GM04503 (cell line): ENCODE measurements at places on chromosomes 16 and 17.
A peak's percentile ranks its signal among the peaks of the same experiment; 100 is the strongest.

DNA sequence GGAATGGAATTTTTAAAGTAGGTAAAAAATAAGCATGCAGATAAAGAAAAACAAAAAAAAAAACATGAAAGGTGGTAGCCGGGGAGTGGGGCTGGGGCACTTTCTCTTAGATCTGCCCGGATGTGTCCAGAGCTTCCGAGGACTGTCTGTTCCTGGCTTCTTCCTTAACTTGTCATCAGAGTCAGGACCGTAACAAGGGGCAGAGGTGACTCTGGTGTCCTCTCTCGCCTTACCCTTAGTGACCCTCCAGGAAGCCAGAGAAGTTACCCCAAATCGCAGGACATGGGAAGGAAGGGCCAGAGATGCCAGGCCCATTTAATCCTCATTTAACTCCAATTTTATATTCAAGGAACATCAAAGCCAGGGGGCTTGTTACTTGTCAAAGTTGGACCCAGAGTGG, 115.5 kb downstream of the ABCC6 start:
- DNase-seq = no peak

DNA sequence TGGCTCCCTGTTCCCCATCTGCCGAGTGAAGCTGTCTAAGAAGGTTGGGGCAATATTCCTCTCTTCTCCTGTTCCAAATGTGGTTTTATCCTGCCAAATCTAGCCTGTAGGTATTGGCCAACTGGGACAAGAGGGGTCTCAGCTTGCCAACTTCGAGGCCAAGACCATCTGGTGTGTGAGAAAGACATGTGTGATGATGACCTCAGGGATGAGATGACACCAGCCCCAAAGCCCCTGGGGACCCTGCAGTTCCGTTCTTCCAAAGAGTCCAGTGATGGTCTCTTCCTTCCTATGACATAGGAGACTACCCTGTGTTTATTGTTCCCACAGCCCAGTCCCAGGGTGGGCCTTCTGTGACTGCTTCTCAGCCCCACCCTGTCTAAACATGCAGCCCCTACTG, 34.8 kb upstream of the ADAMTS18 start:
- DNase-seq = no peak

GRCh38 chr17:41653892-41654677, 29.7 kb upstream of the KRT17 start:
- DNase-seq = no peak

DNA sequence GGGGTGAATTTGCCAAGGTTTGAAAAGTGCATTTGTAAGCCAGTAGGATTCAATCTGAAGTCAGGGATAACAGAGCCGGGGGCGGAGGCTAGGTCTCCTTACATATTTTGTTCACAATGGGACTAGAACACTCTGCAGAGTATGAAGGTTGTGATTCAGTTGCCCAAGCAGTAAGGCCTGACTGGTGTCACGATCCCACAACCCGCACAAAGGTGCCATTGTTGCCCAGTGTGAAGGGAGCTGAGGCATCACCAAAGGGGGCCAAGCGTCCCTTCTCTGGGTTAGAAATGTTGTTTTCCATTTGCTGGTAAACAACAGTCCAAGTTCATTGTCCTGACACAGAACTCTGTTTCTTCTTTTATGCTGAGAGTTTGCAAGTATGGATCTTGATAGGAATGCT, 471.8 kb downstream of the MAF start:
- DNase-seq = no peak

DNA sequence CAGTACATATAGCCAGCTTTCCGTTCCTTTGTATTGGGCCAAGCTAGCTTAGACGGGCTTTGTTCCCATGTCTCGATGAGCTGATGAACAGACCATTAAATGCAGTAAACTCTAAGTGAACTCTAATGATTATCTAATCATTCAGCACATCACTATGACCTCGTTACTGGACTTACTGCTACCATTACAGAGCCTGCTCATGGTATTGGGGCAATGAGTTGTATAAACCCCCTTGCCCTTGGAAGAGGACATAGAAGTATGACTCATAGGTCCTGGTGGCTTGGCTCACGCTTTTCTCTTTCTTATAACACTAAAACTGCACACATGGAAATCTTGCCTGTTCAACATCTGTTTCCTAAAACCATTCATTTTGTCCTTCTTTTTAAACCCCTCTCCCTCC, 93.6 kb upstream of the DYNLRB2 start:
- DNase-seq = no peak

DNA sequence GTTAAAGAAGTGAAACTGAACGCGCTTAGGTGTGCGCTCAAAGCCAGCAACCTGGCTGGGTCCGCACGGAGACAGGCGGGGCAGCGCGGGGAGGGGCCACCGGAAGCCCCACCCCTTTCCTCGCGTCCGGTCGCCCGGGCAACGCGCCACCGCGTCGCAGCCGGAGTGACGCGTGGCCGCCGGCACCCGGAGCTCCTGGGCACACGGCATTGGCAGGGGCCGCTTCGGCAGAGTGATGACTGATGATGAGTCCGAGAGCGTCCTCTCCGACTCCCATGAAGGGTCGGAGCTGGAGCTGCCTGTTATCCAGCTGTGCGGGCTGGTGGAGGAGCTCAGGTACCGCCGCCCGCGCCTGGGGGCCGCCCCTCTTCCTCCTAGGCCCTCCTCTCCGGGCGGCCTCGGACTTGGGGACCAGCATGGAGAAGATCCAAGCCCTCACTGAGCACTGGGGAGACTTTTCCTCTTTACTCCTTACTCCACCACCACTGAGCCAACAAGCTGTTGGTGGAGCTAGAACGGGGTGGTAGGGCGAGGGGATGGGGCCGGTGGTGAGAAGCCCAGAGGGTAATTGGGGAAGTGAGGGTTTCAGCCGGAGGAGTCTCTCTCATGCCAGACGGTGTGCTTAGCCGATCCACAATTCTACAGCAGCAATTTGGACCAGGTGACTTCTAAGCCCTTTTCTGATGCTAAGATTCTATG, 44.9 kb downstream of the PRSS54 start:
- DNase-seq = no peak

GRCh38 chr17:60600490-60601446, 775 bp downstream of the PPM1D start:
- DNase-seq = peak; percentile 55

GRCh38 chr16:64238571-64238970, 883.3 kb downstream of the CDH11 start:
- DNase-seq = peak; percentile 69

DNA sequence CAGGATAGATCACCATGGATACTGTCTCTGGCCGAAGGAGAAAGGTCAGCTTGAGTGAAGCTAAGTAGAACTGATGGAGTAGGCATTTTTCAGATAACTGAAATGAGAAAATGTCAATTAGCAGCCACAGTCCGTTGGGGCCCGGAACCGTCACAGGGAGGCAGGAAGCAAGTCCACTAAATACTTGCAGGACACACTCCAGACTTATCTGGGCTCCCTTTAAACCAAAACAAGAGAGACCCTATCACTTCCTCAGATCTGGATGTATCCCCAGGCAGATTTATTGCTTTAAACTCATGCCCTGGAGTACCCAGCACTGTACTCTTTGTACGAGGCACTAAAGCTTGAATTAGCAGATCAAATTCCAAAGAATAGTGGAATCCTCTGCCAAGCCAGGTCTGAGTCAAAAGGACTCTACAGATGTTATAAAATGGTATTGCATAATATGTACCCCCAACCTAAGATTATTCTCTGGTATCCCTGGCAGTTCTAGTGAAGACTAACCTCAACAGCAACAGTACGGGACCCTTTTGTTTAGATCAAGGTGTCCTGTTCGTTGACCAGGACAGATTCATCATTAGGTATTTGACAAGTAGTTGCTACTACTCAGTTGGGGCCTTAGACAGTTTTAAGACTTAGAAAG, 8.1 kb downstream of the ZP2 start:
- no peak for DNase-seq

- no peak for DNase-seq
Measured at GRCh38 chr17:39759204-39759603, 21.5 kb downstream of the GRB7 start.

- no peak for DNase-seq
Measured at GRCh38 chr17:75827308-75828075, 16.7 kb downstream of the UNC13D start.

- DNase-seq = no peak
Measured at GRCh38 chr16:11431915-11432465, 86.7 kb downstream of the RMI2 start.

DNA sequence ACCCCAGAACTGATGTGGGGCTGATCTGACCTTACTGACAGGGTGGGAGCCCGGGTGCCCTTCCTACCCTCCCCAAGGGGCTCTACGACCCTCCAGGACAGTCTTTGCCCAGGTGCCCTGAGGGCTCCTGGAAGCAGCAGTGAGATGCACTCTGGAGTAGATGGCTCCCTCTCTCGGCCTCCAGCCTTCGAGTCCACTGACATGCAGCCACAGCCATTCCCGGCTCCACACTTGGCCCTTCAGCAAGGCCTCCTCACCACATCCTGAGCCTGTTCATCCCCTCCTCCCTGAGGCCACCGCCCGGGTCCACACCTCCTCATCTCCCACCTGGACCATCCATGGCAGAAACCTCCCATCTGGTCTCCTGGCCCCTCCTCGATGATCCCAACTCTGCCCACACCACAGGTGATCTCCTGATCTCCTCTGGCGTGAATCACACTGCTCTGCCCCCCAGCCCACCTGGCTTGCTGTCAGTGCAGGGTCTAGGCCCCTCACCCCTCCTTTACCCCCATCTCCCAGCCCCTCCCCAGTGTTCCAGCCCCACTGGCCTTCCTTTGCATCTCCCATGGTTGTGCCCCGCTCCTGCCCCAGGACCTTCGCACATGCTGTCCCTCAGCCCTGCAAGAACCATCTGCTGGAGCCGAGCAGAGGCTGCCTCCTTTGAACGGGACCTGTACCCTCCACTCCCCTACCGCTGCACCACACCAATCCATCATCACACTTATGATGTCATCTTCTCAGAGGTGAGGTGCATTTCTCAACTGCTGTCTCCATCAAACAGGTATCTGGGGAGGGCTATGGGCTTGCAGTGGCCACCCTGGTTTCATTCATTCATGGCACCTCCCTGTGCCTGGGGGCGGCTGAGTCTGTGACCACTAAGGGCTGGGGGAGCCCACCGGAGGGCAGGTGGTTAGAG, 44.7 kb downstream of the SOCS1 start:
- no peak for DNase-seq

- no peak for DNase-seq
Measured at GRCh38 chr16:5003828-5004227, 29.9 kb downstream of the NAGPA start.

GRCh38 chr16:53576210-53576609, 73.2 kb upstream of the AKTIP start:
- no peak for DNase-seq

DNA sequence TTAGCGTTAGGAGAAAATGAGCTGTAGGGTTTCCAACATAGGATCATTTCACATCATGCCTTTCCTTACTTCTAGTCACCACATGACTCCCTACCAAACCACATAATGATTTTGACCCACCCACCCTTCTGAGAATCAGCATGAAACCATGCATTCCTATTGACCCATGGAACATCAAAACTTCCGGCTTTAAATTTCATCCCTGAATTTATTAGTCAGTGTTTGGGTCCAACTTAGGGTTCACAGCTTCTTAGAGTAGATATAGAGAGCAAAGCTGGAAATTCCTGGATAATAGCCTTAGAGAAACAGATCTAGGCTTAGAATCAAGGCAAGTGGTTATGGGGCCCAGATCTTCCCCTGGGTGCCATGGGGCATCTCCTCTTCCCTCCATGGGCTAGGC, 162.6 kb downstream of the TOX3 start:
- no peak for DNase-seq

GRCh38 chr17:39001703-39002637, 34.8 kb upstream of the FBXO47 start:
- no peak for DNase-seq

- DNase-seq = no peak
Measured at GRCh38 chr16:77410449-77410848, 24.4 kb downstream of the ADAMTS18 start.

DNA sequence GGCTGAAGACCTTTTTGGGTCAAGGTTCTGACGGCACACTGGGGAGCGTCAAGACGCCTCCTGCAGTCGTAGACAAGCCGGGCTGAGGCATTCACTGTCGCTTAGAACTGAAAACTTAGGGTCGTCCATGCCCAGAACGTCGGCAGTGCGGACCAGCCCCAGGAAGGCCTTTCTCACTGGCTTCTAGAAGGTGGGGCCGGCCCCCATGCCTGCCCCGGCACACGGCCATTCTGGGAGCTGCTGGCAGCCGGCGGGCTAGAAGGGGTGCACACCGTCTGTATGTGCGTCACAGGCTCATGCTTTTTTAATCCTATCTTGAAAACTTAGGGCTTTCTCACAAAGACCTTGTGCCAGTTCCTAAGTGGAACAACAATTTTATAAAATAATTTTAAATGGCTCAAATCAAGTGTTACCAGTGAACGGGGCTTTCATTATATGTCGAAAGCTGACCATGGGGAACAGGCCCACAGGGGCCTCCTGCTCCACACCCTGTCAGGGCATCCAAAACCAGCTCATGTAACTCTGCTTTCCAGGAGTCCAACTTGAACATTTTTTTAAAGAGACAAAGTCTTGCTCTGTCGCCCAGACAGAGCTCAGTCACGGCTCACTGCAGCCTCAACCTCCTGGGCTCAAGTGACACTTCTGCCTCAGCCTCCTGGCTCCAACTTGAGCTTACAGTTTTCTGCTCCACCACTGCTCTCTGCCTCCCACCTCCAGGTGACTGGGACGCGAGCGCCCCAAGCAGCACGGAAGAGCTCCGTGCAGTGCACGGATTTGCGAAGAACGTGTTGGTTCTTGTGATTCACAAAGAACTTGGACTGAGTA, 111.2 kb downstream of the ANKRD11 start:
- no peak for DNase-seq

GRCh38 chr17:6639014-6639585, 1.4 kb downstream of the KIAA0753 start:
- DNase-seq = no peak

DNA sequence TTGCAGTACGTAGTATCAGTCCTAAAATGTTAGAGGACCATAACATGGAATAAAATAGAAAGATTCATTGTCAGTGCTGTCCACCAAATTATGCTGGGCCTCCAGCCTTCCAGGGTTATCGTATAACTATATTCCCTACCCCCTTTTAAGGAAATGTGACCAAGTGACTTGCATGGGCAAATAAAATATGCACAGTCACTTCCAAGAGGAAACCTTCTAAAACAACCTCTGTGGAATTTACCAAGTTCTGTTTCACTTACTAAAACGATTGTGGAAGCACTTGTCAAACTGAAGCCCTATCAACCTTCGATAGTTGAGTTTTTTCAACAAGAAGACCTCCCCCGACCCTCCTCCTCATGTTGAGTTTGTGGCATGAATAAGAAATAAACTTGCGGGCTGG, 345.4 kb upstream of the C16orf82 start:
- DNase-seq = no peak

DNA sequence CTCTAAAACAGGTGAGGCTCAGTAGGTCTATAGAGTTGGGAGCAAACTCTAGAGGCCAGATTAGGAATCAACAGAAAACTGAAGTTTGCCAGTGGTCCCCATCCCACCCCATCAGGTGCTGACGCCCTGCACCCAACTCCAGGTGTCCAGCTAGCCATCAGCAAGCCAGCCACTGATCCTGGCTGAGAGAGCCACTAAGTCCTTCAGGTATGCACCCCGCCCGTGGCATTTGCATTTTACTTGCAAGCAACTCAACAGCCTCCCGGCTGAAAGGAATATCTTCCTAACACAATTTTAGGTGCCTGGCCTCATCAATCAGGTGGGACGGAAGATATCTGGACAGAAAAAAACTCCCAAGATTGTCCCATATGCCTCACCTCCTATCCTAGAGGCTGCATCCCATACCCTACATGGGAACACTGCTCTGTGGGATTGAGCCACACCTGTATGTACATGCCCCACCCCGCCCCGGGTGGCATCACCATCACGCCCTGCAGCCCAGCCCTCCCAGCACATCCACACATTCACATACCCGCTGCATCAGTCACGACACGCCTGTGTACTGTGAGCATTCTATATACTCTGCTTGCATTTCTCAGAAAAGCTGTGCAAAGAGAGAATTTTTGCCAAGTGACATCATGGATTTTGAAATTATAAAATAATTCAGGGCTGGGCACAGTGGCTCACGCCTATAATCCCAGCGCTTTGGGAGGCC, 8.3 kb downstream of the OTOP3 start:
- no peak for DNase-seq
